HAP-1 (cell line): ENCODE measurements at places on chromosomes 1 and 21.

DNA sequence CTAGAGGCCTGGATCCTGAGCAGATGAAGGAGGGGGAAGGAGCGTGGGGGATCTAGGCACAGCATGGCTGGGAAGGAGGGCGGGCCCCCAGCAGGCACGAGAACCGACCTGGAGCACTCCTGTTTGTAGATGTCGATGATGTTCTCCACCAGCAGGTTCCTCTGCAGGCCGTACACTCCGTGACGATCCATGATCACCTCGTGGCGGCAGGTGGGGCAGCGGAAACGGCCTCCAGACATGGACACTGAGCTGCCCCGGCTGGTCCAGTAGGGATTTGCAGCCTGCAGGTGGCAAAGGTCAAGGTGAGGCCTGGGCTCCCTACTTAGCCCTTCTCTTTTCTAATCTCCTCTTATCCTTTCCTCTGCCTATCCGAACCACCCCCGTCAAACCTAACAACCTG is 1.3 kb downstream of the TRIM63 start:
- no peak for DNase-seq

DNA sequence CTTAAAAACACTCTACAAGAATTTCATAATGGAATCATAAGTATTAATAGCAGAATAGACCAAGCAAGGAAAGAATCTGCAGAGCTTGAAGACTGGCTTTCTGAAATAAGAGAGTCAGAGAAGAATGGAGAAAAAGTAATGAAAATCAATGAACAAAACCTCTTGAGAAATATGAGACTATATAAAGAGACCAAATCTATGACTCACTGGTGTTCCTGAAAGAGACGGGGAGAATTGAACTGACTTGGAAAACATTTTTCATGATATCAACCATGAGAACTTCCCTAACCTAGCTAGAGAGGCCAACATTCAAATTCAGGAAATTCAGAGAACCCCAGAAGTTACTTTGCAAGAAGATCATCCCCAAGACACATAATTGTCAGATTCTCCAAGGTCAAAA is 85.6 kb downstream of the GDAP2 start:
- DNase-seq = no peak

- DNase-seq = no peak
Measured at GRCh38 chr21:43904331-43904781, 39.3 kb downstream of the AGPAT3 start.

DNA sequence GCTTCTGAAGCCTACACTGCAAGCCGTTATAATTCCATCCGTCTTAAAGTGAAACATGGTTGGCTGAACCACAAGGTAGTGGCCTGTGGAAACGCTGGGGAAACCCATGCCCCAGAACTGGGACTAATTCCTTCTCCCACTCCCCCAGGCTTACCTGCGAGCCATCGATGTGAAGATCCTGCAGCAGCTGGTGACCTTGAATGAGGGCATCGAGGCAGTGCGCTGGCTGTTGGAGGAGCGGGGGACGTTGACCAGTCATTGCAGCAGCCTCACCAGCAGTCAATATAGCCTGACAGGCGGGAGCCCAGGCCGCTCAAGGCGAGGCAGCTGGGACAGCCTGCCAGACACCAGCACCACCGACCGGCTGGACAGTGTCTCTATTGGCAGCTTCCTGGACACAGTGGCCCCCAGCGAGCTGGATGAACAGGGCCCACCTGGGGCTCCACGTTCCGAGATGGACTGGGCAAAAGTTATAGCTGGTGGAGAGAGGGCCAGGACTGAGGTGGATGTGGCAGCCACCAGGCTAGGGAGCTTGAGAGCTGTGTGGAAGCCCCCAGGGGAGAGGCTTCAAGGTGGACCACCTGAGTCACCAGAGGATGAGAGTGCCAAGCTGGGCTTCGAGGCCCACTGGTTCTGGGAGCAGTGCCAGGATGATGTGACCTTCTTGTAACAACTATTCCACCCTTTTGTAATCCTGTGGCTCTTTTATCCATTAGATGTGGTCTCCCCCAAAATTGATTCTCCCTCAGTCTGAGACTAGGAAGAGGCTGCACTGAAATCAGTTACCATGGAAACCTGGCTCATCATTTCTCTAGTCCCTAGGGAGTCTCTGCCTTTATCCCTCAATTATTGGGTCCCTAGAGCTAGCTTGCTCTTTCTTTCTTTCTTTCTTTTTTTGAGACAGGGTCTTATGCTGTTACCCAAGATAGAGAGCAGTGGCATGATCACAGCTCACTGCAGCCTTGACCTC is 16.7 kb downstream of the LURAP1 start:
- no peak for DNase-seq

DNA sequence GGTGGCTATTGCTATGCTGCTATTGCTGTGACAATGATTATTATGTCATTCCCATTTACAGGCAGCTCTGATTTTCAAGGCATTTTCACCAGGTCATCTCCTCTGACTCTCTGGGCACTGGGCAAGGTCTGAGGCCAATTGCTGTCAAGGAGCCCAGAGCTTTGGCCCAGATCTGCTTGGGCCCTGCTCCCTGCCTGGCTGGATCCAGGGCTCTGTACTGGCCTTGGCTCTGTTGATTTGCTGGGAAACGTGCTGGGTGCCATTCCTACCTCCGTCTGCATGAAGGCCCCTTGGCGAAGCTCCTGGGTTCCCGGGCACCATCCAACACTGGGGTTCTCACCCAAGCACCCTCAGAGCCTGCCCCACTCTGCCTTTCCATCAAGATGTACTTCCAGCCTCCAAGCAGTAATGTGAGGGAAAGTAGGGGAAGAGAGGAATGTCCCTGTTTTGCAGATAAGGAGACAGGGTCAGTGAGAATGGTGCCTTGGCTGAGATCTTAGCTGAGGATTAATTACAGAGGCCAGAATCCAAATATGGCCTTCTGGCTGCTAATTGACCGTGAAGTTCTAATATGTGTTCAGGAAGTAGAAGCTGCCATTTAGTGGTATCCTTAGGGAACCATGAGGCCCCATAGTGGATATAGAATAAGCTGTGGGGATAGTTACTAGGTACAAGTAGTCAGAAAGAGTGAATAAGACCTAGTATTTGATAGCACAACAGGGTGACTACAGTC is 63.9 kb downstream of the HTR6 start:
- DNase-seq = no peak

- DNase-seq = no peak
Measured at GRCh38 chr21:38965241-38965640, 159.5 kb downstream of the ETS2 start.

DNA sequence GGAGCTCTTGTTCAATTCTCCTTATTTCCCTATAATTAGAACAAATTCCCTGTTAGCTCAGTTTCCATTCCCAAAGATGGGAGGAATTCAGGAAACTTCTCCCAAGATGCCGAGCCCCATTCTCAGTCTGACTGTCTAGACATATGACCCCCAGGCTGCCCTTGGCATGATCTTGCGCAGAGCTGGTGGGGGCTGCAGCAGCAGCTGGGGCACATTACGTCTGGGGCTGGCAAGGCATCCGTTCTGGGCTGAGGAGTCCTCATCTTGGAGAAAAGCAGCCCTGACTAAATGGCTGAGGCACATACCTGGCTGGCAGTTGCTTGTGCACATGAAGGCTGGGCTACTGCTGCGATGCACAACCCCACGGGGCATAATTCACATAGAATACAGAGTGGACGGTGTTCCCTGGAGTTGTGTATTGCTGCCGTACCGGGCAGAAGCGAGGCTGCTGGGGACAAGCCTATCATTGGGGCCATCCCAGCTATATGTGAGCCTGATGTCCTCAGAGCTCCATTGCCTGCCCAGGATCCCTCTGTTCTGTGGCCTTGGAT is 36.4 kb upstream of the TRABD2B start:
- no peak for DNase-seq

DNA sequence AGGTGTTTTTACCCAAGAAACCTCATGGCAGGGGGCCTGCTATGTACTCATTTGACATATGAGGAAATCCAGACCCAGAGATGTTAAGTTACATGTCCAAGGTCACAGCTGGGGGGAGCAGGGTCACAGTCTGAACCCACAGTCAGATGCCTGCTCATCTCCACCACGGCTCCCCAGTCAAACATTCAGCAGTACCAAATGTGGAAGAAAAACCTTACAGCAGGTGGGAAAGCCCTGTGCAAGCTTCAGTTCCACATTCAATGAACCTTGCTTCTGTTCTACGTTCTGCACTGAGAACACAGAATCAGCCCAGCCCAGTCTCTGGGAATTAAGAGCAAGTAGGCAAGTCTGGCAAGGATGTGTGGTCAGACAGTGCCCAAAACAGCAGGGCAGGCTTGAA is 35.2 kb downstream of the LRP8 start:
- DNase-seq = no peak

GRCh38 chr1:71828431-71829012 is 453.8 kb downstream of the NEGR1 start:
- no peak for DNase-seq

DNA sequence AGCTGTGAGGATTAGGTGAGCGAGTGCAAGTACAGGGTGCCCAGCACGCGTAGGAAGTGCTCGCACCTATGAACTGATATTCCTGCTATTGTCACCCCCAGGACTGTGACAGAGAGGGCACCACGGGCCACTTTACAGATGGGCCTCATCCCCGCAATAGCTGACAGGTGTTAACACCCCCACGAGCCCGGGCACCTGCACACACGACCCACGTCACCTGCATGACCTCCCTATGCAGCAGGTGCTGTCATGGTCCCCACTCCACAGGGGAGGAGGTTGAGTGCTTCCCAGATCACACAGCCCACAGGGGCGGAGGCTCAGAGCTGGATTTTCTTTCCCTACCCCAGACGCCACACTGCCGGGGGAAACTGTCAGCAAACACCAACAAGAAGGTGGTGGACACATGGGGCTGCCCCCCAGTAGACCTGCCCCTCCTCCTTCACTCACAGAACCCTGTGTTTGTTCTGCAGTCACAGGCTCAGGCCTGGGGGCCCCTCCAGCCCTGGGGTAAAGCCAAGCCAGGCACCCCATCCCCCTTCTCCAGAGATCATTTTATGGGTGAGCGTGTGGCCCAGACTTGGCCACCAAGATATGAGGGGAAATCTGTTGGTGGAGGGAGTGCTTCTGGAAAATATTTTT is 465.5 kb downstream of the MATN1 start:
- no peak for DNase-seq

DNA sequence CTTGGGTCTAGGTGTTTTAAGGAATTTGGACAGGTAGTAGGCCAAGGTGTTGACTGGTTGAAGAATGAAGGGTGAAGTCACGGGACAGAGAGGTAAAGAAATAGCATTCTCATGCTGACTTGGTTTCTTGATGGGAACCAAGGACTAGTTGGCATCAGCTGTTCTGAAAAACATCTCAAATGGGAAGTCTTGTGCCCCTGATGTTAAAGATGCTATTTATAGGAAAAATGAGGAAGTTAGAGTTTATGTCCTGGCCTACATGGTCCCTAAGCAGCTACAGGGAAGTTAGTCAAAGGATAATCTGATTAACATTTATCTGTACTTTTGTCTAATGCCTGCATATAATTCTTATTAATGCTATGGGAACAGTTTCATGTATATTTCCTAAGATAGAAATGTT is 262.4 kb downstream of the HHIPL2 start:
- DNase-seq = no peak

- DNase-seq = no peak
Measured at GRCh38 chr1:99659755-99660210, 13.9 kb downstream of the PALMD start.

DNA sequence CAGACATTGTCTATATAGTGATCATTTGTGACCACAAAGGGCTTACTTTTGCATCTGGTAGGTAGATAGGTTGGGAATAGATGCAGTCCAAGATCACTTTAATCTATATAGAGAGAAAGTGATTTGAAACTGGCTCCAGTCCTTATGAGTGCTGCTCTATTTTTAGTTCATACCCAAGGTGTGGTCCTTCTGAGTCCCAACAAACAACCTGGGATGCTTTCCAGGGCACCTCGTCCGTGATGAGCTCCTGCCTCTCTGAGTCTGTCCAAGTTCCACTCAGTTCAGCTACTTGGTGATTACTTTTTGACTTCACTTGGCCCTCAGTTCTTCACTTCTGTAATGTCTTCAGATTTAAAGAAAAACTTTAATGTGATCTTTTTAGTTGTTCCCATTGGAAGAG is 20.2 kb downstream of the DIP2A start:
- DNase-seq = no peak

DNA sequence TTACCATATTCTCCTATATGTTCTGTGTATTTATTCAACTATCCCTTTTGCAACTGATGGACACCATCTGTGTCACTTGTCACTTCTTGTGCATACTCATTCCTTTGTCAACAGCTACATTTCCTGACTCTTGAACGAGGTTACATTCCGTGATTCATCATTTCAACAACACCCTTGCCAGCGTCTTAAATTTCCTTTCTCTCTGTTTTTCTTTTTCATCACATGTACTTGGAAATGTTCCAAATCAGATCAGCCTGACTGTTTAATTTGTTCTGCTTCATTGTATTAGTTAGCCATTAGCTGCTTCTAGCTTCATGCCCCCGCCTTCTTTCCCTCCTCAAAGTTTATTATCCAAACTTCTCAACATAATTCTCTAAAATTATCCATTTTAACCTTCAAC is 173.0 kb downstream of the ADGRL4 start:
- no peak for DNase-seq

GRCh38 chr1:233140974-233141373 is 154.6 kb downstream of the PCNX2 start:
- DNase-seq = no peak

DNA sequence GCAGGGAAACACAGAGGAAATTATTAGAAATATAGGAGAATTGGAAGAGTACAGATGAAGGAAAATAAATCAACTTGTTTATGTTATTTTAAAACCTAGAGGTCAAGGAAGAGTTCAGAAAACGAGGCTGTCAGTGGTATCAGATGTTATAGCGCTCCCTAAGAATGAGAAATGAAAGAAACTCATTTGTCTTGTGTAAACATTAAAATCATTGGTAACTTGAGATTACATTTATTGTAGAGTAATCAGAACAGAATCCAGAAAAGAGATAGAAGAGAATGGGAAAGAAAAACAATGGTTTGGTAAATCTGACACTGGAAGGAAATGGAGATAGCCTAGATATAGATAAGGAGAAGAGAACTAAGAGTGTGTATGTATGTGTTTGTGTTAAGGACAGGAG is 106.4 kb downstream of the ATF6 start:
- DNase-seq = no peak

DNA sequence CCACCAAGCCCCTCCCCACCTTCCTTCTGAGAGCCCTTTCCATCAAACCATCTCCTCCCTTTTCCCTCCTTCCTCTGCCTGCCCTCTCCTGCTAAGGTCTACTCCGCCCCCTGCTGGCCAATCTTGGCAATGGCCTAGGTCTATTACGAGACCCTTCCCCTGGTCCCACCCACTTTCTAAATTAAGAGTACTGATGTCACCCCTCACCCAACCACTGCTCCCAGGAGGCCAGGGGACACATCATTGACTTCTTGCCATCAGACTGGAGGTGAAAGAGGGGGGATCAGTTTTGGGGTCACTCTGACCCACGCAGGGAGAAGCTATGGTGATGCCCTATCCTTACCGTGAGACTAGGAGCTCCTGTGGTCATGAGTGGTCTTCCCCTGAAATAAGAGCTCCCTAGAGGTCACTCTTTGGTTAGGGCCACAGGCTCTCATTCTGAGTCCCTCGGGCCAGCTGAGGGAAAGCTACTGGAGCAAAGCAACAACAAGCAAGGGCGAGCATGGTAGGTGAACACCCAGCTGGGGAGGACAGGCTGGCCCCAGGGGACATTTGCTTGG is 34.6 kb upstream of the S100A7 start:
- DNase-seq = peak; percentile 94
